ENCODE measurements at places on chromosomes 6 and 20.

GRCh38 chr6:7932625-7933024 is 22.0 kb upstream of the TXNDC5 start:
- no peak for DNase-seq

DNA sequence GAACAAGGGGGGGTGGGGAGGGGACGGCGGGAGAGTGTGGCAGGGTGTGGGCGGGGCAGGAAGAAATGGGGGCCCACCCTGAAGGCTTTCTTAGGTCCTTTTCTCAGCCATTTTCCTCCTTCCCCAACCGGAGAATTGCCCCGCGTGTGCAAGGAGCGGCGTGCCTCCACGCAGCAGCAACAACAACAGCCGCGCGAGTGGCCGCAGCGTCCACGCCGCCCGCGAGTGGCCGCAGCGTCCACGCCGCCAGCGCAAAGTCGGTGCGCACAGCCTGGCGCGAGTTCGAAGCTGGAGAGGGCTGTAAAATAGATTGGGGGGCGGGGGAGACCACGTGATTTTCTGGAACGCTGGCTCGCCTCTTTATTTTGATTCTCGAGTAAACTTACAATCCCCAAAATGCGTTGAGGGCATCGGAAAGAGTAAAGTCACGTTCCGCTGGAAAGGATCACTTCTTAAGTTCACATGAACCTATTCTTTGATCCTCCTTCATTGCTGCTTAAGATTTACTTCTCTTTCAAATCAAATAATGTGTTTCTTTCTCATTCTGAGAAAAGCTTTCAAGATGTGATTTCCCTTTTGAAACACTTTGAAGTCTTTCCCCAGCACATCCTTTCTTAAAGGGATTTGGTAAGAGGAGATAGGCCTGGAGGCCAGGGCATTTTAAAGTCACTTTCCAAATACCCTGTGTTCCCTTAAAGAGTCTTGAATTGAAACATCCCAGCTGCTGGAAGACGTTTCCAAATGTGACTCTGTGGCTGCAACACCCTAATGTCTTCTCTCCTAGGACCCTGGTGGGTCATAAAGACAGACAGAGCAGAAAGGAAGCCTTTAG is 66.7 kb upstream of the ZNF217 start:
- DNase-seq = no peak

DNA sequence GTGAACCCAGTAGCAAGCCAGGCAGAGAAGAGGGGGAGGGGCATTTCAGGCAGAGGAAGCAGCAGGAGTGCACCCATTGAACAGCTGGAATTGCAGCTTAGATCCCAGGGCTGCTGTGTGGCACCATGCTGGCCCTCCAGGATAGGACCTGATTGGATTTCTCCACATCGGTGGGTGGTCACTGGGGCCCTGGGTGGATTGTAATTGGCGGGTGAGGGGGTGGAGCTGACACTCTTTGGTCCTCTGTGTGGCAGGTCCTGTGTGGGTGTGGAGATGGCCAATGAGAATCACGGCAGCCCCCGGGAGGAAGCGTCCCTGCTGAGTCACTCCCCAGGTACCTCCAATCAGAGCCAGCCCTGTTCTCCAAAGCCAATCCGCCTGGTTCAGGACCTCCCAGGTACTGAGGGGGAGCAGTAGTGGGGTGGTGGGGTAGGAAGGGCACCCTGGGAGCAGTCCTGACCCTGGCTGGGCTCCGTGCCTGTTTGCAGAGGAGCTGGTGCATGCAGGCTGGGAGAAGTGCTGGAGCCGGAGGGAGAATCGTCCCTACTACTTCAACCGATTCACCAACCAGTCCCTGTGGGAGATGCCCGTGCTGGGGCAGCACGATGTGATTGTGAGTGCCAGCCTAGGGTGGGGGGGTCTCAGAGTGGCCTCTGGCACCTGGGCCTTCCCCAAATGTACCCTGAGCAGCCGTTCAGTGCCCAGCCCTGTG is 4.4 kb downstream of the PCIF1 start:
- DNase-seq = no peak

DNA sequence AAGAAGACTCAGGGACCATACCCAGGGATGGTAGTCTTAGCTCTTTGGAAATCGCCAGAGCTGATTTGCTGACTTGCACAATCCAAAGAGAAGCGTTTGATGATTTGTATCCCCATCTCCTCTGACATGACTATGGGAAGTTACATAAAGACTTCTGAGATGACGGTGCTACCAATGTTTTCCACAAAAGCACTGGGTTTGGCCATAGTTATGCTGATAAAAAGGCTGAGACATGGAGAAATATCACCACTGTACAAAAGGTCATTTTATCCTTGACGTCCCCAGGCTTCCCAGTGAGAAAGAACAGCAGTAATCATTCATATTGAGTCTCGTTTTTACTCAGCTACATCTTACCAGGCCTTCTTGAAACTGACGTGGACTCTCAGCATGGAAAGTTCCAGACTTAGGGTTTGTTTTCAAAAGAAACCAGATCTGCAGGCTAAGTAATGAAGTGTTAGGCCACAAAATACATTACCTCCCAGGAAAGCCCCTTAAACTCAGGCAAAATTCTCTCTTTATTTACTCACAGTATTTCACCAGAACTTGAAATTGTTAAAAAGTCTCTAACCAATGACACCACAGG is 370.3 kb upstream of the JARID2 start:
- no peak for DNase-seq

DNA sequence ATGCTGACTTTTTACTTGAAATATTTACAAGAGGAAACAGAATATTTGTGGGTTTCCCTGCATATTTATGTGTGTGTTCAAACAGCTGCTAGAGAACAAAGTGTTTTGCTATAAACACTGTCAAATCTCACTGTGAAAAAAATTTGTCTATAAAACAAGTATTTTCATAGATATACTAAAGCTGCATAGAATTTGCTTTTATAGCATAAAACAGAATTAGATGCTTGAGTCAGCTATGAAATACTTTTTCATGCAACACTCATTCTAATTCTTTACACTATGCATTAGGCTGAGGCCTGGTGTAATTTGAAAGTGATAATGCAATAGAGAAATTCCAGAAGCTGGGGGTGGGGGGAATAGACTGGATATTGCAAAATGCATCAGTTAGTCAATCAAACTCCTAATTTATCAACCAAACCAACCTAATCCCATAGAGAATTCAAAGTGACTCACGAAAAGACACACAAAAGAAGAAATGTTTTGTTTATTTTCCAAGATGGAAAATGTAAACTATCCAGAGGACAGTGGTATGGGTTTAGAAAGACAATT is 148.2 kb downstream of the LAMA2 start:
- DNase-seq = no peak

- no peak for DNase-seq
Measured at GRCh38 chr6:86128130-86128814, 485.6 kb upstream of the SYNCRIP start.
